ENCODE measurements at places on chromosomes 4 and X.

- peak; percentile 28 for DNase-seq
Measured at GRCh38 chrX:129772796-129773431, 6.8 kb upstream of the SASH3 start.

- no peak for DNase-seq
Measured at GRCh38 chr4:40455340-40455902, 120.3 kb downstream of the CHRNA9 start.

DNA sequence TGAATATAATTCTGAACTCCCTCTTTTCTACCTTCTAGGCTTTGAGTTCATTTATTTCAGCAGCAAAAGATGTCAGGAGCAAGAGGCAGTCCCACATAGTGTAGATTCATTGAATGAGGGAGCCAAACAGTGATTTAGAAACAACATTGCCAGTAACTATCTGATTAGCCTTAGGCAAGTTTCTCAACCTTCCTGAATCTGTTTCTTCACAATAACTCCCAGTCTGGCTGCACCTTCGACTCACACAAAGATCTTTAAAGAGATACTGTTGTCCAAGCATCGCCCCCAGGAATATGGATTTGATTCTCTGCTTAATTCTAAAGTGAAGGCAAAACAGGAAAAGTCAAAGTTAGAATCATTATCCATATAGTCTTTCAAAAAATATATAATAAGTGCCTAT, 1026.2 kb downstream of the DMD start:
- no peak for DNase-seq

DNA sequence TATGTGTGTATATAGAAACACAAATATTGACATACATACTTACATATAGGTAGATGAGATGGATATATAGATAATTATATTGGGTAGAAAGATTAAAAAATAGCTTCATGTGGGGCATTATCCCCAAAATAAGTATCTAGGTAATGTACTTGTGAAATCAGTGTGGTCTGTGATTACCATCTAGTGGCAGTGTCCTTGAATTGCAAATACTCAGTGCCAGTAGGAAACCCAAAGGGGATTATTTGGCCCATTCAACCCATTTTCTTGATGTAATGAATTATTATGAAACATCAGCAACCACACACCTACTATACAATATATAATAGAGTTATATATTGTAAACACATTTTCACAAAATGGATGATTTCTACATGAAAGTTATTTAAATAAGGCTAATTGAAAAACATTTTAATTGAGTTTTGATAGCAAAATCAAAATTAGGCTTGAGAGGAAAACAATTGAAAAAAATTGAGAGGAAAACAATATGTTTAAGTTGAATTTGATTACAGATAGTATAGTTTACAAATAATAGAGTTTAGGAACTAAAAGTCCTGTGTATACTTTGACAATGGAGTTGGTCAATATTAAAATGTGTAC, 389.4 kb downstream of the GALNTL6 start:
- no peak for DNase-seq
